Stimulated activated CD4-positive, alpha-beta T cell treated with anti-CD3 and anti-CD28 coated beads, Interleukin-2, amount 100 ng/mL, for 24 hours (primary cell): ENCODE measurements at places on chromosomes 3 and 15.
A peak's percentile ranks its signal among the peaks of the same experiment; 100 is the strongest.

GRCh38 chr15:77870195-77871065 lies 207.1 kb downstream of the TBC1D2B start:
- DNase-seq = peak; percentile 69

- DNase-seq = no peak
Measured at GRCh38 chr3:15676259-15676658, 74.7 kb downstream of the BTD start.

DNA sequence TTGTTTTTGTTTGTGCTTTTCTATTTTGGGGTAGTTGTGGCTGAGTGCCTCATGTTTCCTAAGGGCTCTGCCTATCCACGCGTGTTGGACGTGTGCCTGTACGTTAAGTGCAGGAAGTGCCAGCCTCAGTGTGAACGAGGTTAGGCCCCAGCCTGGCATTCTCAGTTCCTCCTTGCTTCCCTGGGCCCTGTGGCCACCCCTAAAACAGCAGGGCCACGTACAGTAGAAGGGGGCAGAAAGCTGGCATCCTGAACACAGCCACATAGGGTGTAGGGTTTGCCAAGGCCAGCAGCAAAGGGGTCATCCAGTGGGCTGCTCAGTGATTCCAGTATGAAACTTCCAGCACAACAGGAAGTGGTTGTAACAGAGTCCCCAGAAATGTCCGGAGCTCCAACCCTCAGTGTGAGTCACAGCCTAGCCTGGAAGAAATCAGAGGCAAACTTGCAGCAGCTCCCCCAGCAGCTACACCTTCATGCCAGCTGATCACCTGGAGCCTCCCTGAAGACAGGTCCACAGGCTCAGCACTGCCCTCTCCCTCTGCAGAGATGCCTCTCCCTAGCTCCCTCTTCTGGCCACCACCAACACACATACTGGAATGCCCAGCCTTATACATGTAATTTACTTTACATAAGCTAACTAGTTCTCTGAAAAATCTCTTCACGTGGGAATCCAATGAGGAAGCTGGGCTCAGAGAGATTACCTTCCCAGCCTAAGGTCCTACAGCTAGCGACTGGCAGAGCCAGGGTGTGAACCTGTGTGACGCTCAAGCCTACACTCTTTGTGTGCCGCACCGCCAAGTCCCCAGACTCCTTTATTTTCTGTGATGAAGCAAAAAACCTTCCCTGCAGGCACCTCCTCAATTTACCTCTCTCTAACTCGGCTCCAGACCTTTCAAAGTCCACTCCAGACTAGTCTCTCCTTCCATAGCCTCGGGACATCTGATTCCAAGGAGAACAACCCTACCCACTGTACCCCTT lies 26.6 kb downstream of the ILDR1 start:
- DNase-seq = peak; percentile 26

DNA sequence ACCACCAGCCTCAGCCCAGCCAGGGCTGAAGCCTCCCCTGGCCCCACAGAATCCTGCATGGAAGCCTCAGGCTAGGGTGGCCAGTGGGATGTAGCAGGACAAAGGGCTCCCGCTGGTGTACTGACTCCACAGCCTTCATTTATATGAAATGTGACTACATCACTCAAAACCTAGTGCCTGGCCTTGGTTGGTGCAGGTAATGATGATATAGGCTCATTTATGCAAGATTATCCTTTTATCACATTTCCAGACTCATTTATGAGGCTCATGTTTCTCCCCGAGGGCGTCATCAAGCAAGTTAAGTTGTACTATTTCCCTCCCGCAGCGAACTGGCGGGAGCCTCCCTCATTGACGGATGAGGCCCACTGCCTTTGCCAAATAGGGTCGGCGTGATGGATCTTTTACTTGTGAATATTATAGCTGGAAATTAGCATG lies 179.1 kb upstream of the SMAD3 start:
- no peak for DNase-seq

- no peak for DNase-seq
Measured at GRCh38 chr15:48989170-48989569, 25.5 kb upstream of the SHC4 start.
